Activated naive CD8-positive, alpha-beta T cell treated with anti-CD3 and anti-CD28 coated beads, Interleukin-2, amount 10 ng/mL, durations not matched to agents 7 days and 5 days (primary cell): ENCODE measurements at places on chromosomes 1 and 21. TPM values are rescaled to one million over a fixed set of nuclear protein-coding genes. Genes with fewer than 3 reads are reported as not detected.

DNA sequence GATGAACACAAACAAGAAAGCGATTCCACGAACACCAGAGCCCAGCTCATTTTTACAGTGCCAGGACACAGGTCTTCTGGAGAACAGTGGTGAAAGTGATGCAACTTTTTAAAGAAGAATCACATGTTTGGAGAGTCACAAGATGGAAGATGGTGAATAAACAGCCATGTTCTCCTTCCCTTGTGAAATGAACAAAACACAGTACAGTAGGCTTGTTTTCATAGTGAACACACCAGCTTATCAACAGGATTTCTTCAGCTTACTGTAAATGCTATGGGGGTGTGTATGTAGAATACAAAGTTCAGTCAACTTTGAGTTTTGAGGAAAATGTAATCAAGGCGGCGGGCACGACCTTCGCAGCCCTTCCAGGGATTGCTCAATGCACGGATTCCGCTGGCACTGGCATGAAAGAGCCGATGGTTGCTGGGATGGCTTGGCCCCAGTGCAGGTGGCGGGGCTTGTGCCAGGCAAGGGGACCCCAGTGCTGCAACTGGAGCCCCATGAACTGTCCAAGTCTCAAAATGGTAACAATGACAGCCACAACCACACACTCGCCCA, 9.7 kb downstream of the TMPRSS3 start:
- H3K27ac ChIP-seq, result no peak overlapping the region
- H3K4me1 ChIP-seq, result peaks cover 42% of the 10 kb centered on the region
- H3K27me3 ChIP-seq, result no peaks in the 10 kb centered on the region
- H3K4me3 ChIP-seq, result no peak overlapping the region
- DNase-seq, result no peak

DNA sequence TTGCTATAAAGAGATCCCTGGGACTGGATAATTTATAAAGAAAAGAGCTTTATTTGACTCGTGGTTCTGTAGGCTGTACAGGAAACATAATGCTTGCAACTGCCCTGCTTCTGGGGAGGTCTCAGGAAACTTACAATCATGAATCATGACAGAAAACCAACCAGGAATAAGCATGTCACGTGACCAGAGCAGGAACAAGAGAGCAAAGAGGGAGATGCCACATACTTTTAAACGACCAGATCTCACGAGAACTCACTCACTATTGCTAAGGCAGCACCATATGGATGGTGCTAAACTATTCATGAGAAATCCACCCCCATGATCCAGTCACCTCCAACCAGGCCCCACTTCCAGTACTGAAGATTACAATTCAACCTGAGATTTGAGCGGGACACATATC, 49.8 kb upstream of the RCC1 start:
- peaks cover 16% of the 10 kb centered on the region for H3K4me1 ChIP-seq
- peak overlapping the region; percentile 2 for H3K4me3 ChIP-seq
- peaks cover 12% of the 10 kb centered on the region for H3K36me3 ChIP-seq
- DNase-seq, result no peak
- H3K27ac ChIP-seq, result peak overlapping the region; percentile 58

GRCh38 chr1:56533197-56533596, 46.2 kb downstream of the PLPP3 start:
- H3K4me3 ChIP-seq, result no peak overlapping the region
- H3K27ac ChIP-seq, result no peak overlapping the region
- H3K27me3 ChIP-seq, result peaks cover 2% of the 10 kb centered on the region
- DNase-seq, result no peak
- H3K36me3 ChIP-seq, result no peaks in the 10 kb centered on the region

DNA sequence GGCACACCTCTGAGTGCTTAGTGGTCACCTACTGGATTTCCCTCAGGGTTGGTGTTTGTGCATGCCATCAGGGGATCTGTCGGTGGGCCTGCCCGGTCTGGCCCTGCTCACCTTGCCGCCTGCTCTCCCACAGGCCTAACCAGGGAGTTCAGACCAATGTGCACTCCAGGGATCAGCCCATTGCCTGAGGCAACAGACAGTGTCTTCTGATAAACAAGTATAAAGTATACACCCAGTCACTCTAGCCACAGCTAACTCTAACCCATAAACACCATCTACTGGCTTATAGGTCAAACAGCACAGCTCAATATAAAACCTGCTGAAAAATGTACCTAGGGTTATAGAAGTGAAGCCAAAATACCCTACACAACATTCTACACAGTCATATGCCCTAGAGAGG, 1300.0 kb downstream of the PLA2G4A start:
- no peaks in the 10 kb centered on the region for H3K4me1 ChIP-seq
- no peak for DNase-seq
- no peaks in the 10 kb centered on the region for H3K27me3 ChIP-seq
- H3K27ac ChIP-seq, result no peak overlapping the region

GRCh38 chr1:223077247-223077833, 65.7 kb downstream of the TLR5 start:
- H3K4me1 ChIP-seq, result peaks cover 1% of the 10 kb centered on the region
- H3K4me3 ChIP-seq, result no peak overlapping the region
- no peak overlapping the region for H3K27ac ChIP-seq
- DNase-seq, result no peak
- no peaks in the 10 kb centered on the region for H3K36me3 ChIP-seq

GRCh38 chr1:183272390-183272848, 86.4 kb downstream of the LAMC2 start:
- no peak overlapping the region for H3K4me3 ChIP-seq
- no peak overlapping the region for H3K27ac ChIP-seq
- no peaks in the 10 kb centered on the region for H3K4me1 ChIP-seq
- H3K27me3 ChIP-seq, result peaks cover 4% of the 10 kb centered on the region

- no peak for DNase-seq
- peaks cover 2% of the 10 kb centered on the region for H3K27me3 ChIP-seq
These were observed 37.1 kb upstream of the KANK4 start for GRCh38 chr1:62356257-62356835.

PTCH2 gene
- total RNA-seq, result 1.0 TPM
